ENCODE measurements at places on chromosomes 2 and 18.

DNA sequence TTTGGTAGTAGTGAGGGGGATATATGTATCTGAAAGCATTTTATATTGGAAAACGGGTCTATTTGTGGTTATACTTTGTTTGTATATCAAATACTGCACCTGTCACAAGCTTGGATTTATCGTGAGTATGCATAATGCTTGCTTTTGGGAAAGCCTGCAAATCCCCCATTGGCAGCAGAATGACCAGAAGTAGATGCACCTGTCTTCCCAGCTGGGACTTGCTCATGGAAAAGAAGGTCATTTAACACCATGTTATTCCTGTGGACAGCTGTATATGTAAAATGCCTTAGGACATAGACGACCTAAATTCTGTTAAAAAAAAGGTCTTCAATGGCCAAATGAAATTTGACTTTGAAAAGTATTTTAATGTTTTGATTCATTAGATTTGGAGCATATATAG, 599.4 kb downstream of the XIRP2 start:
- DNase-seq = no peak

DNA sequence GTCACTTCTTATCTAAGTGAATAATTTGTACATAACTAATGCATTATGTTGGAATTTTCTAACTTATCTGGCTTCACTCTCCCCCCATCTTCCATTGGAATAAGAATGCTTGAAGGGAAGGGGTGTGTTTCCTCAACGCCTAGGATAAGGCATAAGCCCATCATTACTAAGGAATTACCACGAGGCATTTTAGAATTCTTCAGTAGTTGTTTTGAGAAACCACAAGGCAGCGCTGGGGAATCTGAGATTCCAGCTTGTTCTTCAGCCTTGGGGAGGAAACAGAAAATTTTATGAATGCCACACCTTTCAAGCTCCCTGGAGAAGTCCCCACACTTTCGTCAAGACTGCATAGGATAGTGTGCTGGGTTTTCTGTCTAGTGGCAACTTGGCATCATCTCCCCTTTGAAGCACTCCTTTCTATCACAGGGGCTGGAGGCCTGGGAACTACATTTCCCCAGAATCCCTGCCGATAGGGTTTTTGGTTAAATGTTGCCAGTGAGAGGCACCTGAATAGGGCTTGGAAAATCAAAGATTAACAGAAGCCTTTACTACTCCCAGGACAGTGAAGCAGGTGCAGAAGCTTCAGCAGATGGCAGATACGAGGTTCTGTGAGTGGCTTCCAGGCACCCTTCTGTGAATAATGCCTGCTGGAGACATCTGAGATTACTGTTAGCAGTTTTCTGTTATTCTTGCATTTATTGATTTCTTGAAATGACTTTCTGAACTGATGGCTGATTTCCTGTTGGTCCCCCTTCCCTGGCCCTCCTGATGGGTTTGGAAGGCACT, 192.7 kb upstream of the REV1 start:
- no peak for DNase-seq

DNA sequence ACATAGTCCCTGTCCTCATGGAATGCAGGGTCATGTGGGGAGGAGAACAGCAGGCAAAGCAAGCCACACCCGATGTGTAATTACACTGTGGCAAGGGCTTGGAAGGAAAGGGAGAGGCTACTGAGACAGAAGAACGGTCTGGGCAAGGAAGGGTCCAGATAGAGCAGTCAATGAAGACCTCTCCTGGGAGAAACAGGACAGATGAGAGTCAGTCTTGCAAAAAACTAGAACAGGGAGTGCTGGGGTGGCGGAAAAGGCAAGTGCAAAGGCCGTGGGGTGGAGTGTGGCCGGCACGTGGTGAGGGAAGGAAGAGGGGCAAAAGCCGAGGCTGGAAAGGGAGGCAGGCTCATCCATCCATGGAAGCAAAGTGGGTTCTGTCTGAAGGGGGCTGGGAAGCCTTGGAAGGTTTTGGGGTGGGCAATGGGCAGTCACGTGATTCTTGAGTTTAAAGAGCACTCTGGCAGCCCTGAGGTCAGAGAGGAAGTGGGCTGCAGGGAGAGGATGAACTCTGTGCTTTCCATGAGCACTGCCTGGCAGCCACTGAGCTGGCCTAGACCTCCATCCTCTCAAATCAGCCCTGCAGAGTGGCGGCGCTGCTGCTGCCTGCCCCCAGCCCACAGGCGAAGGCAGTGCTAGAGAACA, 182.2 kb downstream of the INHBB start:
- no peak for DNase-seq

DNA sequence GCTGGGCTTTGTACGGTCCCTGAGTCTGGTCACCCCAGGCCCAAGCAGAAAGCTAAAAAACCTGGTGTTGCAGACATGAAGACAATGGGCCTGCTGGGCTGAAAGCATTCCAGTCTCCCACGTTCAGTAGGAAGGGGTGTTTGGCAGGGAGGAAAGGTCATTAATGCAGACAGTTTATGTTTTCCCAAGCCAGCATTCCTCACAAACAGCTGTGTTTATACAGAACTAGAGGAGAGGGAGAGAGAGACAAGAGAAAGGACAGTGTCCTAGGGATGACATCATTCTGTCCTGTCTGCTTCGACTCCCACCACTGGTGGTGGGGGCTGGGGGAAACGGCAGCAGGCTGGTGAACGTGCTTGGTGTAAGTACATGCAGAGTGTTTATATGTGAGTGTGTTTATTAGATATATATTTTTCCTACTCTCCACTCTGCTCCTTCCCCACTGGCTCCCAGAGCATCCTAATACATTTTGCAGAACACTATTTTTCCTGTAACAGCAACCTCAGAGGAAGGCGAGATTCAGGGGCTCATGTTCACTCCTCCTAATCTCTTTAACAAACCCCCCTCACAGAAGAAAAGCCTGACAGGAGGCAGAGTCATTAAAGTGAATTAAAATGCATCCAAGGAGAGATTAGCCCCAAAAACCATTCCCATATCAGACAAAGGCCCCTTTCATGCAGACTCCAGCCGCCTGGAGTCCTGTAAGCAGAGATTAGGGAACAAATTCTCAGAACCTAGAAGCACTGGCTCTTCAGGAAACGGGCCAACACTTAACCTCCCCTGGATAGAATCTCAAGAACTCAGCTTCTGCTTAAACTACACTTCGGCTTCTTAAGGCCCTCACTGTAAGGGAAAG, 380.4 kb downstream of the TNS1 start:
- no peak for DNase-seq

GRCh38 chr2:216072473-216072872, 9.1 kb downstream of the PECR start:
- no peak for DNase-seq

GRCh38 chr2:172962824-172963223, 112.8 kb upstream of the MAP3K20 start:
- no peak for DNase-seq

GRCh38 chr2:212034841-212035585, 503.6 kb downstream of the ERBB4 start:
- DNase-seq = no peak

- DNase-seq = no peak
These were observed 1.4 kb downstream of the PPM1G start for GRCh38 chr2:27407798-27408491.

GRCh38 chr2:3343012-3343411, 34.6 kb downstream of the EIPR1 start:
- no peak for DNase-seq

DNA sequence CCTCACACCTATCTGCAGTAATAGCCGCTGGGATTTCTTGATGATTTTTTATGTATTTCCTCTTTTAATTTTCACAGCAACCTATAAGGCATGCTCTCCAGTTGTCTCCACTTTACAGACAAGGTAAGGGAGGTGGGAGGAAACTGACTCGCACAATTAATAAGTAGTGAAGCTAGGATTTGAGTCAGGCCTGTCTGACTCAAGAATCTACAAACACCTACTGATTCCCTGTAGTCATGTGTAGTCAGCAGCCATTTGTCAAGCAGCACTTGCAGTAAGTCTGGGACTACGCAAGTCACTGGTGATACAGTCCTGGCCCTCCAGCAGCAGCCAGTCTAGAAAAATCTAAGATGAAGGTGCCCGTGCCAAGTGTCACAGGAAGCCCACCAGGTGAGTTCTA, 193.6 kb upstream of the PKDCC start:
- DNase-seq = no peak

DNA sequence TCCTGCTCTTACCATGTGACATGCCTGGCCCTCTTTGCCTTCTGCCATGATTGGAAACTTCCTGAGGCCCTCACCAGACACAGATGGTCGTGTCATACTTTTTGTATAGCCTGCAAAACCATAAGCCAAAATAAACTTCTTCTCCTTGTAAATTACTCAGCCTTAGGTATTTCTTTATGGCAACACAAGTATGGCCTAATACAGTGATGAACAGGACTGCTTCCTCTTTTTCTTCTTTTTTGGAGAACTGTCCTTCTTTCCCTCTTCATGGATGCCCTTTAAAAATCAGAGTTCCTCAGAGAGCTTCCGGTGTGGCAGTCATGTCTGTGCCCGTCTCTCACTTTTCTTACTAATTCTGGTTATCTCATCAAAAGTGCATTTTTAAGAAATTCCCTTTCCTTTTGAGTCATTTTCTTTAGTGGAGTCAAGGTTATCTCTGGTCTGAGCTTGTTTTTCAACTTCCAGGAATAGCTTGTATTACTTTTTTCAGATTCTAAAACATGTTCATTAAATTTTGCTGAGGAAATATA, 9.2 kb upstream of the IL1A start:
- no peak for DNase-seq

DNA sequence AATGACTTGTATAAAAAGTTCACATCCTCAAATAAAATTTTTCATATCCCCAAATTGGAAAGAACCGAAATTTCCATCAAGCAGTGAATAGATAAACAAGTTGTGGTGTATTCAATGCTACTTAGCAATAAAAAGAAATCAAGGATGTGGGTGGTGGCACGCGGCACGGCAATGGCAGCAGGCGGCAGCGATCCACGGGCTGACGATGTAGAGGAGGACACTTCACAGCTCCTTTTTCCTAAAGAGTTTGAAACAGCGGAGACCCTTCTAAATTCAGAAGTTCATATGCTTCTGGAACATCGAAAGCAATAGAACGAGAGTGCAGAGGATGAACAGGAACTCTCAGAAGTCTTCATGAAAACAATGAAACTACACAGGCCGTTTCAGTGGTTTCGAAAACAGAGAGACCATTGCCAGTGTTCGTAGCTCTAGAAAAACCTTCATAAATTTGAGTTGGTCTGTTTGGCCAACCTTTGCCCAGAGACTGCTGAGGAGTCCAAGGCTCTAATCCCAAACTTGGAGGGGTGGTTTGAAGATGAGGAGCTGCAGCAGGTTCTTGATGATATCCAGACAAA, 9.8 kb upstream of the IL36A start:
- DNase-seq = no peak

DNA sequence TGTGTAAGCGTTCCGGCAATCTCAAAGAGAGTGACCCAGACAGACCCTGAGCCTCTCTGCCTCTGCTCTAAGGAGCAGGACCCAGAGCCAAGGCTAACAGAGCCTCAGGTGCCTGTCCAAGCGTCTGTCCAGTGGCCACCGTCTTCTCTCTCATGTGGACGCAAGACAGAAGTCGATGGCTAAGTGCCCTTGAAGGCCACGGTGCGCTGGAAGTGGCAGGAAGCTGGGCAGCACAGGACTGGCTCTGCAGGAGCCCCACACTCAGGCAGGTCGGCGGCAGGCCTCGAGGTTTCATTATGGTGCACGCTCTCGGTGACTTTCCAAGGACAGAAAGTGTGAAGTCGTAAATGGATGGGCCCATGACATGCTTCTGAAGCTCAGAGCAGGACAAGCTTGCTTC, 49.1 kb downstream of the HDAC4 start:
- DNase-seq = no peak

GRCh38 chr2:24509425-24509824, 18.4 kb downstream of the NCOA1 start:
- DNase-seq = no peak

GRCh38 chr2:136386046-136386445, 268.1 kb upstream of the CXCR4 start:
- no peak for DNase-seq

- no peak for DNase-seq
These were observed 26.7 kb downstream of the PLEKHA3 start for GRCh38 chr2:178506949-178507348.

GRCh38 chr2:55010149-55010591, 40.1 kb downstream of the RTN4 start:
- DNase-seq = no peak

DNA sequence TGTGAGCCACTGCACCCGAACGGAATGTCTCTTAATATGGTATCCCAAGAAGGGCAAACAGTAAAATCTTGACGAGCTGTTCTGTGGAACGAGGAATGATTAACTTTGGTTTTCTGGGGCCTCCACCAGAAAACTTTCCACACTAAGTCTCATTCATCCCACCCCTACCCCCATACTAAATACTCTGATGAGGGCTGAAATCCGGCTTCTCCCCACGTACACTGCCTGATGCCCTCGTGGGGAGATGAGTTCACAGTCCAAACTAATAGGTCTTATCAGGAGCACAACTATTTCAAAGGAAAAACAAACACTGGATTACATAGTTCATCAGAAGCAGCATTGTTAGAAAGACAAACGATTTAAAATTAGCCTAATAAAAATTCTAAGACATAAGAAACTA, 49.2 kb upstream of the TCF4 start:
- no peak for DNase-seq

DNA sequence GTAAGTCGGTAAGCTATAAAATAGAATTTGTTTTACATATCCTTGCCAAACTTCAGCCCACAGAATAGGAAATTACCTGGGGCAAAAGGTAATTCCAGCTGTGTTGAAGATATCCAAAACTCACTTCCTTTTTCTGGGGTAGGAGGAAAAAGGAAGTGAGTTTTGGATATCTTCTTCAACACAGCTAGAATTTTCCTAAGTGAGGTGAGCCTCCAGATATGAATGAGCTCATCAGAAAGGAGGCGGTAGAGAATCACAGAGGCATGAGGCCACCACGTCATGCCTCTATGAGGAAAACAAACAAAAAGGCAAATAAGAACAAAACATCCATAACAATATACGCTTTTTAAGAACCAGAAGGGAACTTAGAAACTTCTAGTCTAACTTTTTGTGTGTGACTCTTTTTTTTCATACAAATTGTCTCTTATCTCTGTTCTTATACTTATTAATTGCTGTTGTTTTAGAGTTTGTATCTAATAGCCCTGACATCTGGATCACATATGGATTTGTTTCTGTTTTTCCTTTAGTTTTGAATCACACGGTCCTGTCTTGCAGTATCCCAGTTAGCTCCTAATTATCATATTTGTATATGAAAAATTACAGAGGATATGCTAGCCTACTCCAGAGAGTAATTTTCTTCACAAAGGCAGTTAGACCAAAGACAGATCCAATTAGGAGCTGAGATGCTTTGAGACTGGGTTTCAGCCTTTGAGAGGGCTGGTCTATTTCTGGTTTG, 104.5 kb downstream of the RBM43 start:
- DNase-seq = no peak

DNA sequence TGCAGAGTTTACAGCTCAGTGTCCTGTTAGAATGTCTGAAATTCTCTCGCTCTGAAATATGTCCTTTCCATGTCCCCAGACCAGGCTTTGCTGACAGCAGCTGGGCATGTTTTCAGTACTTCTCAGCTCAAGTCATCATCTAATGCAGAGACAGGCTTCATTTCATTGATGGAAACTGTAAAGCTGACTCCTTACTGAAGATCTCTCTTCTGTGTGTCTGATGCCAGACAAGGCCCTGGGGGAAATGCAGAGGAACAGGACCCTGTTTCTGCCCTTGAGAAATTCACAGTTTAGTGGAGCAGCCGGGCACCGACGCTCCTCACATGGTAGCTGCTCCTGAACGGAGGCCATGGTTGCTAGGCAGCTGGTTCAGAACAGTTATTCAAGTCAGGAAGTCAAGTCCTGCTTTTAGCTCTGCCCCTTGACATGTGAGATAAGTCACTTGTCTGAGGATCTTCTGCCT, 24.6 kb upstream of the FZD7 start:
- no peak for DNase-seq
